ENCODE measurements at places on chromosomes 7 and 10.

DNA sequence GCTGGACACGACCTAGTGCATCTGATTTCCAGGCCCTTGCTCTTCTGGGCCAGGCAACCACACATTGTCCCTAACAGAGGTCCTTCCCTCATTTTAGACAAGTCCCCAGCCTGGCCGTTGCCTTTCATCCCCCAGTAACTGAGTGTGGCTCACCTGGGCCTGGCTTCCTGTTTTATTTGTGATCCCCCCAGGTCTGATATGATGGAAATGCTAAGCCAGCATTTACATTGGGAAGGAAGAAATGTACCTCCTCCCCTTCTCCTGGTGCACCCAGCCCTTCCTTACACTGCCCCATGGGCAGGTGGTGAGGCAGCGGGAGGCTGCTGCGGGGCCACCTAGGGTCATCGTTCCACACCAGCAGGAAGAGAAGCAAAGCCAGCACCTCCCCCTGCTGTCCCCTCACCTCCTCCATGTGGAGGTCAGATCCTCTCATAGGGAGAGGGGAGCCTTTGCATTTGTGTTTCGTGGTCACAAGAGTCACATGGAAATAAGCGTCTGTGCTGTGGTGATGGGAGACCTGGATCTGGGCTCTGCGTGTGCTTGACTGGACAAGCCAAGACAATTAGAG lies 108.8 kb downstream of the GLRX3 start:
- DNase-seq: peak; percentile 34

- DNase-seq: no peak
These were observed 210.7 kb upstream of the MDFIC start for GRCh38 chr7:114711241-114711640.

- no peak for DNase-seq
These were observed 648 bp downstream of the HUS1 start for GRCh38 chr7:47978790-47979144.

DNA sequence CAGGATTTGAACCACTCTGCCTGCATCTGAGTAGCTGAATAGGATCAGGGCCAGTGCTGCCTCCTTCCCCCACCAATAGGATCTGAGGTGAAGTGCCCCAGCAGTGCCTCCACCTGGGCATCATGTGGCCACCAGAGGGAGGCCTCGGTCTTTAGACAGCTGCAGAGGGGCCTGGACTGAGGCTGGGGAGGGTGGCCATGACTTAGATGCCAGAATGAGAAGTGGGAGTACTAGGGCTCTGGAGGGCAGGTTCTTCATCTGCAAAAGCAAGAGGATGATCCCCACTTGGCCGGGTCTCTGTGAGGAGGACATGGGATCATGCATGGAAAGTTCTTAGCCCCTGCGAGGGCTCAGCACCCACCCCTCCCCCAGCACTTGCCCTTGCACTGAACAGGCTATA lies 56.9 kb downstream of the NEUROG3 start:
- DNase-seq: no peak

GRCh38 chr10:3772361-3773171 lies 12.4 kb downstream of the KLF6 start:
- no peak for DNase-seq

GRCh38 chr7:101900103-101900502 lies 82.7 kb downstream of the CUX1 start:
- no peak for DNase-seq

GRCh38 chr7:155885167-155886155 lies 73.2 kb upstream of the SHH start:
- peak; percentile 56 for DNase-seq
